ENCODE measurements at places on chromosomes 16 and 17.

DNA sequence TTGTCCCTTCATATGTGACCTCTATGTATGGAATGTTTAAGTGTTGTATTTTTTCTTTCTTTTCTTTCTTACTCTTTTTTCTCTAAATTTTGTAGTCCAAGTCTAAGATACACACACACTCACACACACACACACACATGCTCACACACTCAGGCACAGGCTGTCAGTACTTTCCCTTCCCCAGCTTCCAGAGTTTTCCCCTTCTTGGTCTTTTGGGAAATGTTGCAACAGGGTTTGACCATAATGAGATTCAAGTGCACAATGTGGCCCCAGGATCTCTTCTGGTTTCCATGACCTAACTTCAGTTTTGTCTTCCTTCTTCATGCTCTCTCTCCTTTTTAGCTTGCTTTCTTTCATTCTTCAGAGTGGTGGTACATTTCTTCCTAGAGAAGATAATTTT lies 289.8 kb upstream of the FOXF1 start:
- DNase-seq = no peak

DNA sequence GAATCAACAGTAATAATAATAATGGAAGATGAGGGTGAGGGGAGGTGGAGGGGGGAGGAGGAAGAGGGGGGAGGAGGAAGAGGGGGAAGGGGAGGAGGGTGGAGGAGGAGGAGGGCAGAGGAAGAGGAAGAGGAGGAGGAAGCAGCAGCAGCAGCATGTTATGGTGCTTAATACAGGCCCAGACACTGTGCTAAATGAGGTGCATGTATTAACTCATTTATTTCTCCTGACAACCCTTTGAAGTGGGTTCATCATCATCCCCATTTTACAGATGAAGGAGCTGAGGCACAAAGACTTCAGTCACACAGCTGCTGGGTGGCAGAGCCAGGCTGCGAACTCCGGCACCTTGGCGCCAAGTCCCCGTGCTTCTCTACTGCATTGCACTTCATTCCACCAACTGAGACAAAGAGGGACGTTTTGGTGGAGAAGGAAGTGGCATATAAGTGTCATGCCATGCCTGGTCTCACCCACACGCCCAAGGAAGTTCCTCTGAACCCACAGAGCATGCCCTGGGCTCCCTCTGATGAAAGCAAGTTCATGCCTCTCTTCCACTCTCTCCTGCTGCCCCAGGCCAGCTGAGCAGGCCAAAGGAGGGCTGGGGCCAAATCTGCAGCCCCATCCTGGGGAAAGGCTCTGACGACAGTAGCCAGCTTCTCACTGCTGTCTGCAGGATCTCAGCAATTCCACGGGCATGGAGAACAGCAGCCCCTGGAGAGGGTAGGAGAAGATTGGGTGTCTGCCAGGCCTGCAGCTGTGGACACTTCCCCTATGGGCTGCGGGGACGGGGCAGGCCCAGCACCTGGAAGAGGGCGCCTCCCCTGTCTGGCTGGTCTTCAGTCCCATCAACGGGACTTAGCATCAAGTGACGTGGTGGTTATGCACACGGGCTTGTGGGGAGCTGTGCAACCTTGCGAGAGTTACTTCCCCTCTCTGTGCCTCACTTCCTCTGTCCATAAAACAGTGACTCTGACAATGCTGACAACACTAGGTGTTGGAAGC lies 21.8 kb downstream of the XYLT1 start:
- DNase-seq = no peak

DNA sequence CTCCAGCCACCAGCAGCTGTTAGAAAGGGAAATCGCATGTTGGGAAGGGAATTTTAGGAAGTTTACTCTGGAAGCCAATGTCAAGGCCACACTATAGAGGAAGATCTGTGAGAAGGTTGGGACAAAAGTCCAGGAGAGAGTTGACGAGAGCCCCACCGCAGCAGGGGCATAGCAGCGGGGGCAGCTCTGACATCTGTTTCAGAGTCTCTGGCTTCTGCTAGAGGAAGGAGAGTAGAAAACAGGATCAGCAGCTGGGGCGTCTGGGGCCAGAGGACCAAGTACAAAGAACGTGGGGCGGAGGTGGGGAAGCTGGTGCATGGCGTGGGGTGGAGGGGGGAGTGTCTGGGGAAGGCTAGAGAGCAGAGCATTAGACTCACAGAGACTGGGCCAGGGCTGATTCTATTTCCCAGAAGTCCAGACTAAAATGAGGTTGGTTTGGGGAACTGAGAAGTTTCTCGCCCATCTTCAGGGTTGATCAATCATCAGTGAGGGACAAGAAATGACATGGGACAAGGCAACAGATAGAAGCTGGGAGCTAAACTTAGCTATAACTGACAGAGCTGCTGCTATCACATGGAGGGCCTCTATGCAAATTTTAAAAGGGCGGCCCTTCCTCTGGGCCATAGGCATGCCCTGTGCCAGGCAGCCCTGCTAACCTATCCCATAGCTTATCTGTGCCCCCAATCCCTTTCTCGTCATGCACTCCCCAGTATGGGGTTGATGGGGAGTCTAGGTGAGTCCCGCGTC lies 1.2 kb downstream of the RABEP2 start:
- DNase-seq = peak; percentile 51

DNA sequence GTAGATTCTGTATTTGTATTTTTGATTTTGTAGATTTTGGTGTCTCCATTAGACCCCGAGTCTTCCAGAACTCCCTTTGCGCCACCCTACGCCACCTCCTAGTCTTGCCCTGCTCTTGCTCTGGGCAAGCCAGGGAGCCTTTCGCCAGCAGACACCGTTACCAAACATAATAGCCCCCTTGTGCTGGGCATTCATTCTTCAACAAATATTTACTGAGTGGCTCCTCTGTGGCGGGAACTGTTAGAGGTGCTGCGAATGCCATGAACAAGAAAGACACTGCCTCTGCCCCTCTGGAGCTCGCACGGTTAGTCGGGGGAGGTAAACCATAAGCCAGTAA lies 841 bp upstream of the GPT2 start:
- DNase-seq = no peak

DNA sequence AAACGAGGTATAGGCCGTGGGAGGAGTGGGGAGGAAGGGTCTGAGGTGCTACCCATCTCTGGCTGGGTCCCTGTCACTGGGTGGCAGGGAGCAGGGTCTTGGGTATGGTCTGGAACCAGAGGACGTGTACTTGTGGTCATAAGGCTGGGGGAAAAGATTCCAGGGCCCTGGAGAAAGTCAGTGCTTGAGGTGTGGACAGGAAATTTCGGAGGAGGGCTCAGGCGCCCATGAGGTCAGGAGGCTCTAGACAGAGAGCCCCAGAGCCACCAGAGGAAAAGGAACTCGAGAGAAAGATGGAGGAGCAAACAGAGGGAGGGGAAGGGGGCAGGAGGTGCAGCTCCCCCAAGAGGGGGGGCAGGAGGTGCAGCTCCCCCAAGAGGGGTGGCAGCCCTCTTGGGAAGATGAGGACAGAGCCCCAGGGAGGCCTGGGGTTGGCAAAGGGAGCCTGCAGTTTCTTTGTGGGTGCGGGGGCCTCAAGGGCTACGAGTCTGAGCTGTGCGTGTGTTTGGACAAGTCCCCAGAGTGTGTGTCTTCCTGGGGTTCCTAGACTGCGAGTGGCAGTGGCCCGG lies 683 bp upstream of the SLC7A6 start:
- no peak for DNase-seq

DNA sequence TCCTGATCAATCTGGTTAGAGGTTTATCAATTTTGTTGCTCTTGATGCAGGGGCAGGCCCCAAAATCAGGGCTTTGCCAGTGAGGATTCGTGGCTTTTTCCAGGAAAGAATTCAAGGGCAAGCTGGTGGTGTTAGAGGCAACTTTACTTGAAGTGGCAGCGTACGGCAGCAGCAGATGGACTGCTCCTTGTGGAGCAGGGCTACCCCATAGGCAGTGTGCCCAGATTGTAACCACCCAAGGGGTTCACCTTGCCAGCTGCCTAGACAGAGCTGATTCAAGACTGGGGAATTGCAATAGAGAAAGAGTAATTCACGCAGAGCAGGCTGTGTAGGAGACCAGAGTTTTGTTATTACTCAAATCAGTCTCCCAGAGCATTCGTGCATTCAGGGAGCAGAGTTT lies 16.7 kb downstream of the DRC7 start:
- no peak for DNase-seq

- peak; percentile 83 for DNase-seq
Measured at GRCh38 chr17:78588258-78589030, 11.2 kb upstream of the DNAH17 start.

DNA sequence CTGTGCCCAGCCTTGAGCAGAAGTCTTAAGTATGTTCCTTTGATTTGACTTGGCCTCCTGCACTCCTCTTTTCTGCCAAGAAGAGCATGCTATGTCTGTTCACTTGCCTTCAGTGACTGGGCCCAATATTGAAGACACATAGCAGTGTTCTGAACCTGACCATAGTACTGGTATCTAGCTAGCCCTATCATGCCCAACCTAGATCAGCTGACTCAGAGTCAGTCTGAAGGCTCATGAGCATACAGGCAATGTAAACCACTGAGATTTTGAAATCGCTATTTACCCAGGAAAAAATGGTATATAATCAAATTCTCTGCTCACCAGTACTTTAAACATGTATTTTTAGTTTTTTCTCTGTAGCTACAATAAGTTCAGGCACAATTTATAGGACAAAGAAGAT lies 129.4 kb downstream of the TANC2 start:
- no peak for DNase-seq

DNA sequence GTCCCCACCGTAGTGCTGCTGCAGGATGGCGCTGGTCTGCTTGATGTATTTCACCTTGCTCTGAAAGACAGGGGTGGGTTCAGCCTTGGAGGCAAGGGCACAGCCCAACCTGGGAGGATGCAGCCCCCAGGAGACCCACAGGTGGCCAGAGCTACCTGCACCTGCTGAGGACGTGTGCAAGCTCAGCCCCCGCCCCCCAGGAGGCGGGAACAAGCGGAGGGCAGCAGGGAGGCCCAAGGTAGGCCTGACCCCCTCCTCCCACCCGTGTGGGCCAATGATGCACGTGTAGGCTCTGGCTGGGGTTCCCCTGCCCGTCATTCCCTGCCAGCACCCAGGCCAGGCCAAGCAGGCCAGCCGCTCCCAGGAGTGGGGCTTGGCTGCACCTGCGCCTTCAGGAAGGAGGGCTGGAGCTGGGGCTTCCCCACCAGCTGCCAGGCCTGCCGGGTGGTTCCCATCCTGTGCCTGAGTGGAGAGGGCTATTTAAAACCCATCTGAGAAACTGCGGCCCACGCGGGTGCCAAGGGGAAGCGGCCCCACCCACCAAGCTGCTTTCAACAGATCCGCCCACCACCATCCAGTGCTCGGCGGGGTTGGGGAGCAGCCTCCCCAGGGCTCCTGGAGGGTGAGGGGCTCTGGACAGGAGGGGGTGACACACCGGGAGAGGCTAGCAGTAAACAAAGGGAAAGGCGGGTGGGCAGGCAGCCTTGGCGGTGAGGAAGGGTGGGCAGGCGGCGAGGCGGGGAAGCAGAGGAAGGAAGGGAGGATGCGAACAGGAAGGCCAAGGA lies 3.8 kb downstream of the NTHL1 start:
- DNase-seq = no peak

DNA sequence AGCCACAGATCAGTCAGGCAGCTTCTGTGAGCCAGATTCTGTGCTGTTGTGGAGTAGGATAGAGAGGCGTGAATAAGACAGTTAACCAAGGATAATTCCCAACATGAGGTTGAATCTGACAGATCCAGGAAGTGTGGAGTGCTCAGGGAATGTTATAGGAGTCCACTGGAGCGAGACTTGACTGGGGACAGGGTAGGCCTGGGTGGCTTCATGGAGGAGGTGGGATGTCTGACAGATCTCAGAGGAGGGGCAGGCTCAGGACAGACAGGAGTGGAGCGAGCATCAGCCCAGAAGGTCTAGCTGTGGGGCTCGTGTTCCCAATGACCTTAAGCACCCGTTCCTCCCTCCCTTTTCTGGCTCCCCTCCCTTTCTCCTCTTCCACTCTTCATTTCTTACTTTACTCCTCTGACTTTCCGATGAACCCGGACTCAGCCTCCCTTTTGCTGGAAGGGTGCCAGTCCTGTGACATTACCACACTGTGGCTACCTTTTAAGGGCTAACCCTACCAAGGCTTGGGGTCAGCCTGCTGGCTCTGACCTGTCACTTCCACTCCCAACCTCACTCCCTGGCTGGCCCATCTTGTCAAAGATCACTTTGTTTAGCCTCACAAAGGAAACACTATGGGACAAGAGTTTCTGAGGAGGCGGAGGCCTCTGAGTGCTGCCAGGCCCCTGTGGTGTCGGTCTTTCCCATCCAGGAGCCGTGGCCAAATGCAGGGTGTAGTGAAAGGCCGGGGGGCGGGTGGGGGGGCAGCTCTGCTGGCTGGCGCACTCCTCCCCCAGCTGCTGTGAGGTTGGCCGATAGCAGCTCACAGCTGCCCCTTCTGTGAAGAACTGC lies 28.5 kb upstream of the EFCAB13 start:
- DNase-seq = no peak

GRCh38 chr17:82042649-82043048 lies 5.2 kb upstream of the DCXR start:
- DNase-seq = no peak

GRCh38 chr16:27879601-27880247 lies 183.8 kb downstream of the GSG1L start:
- no peak for DNase-seq

DNA sequence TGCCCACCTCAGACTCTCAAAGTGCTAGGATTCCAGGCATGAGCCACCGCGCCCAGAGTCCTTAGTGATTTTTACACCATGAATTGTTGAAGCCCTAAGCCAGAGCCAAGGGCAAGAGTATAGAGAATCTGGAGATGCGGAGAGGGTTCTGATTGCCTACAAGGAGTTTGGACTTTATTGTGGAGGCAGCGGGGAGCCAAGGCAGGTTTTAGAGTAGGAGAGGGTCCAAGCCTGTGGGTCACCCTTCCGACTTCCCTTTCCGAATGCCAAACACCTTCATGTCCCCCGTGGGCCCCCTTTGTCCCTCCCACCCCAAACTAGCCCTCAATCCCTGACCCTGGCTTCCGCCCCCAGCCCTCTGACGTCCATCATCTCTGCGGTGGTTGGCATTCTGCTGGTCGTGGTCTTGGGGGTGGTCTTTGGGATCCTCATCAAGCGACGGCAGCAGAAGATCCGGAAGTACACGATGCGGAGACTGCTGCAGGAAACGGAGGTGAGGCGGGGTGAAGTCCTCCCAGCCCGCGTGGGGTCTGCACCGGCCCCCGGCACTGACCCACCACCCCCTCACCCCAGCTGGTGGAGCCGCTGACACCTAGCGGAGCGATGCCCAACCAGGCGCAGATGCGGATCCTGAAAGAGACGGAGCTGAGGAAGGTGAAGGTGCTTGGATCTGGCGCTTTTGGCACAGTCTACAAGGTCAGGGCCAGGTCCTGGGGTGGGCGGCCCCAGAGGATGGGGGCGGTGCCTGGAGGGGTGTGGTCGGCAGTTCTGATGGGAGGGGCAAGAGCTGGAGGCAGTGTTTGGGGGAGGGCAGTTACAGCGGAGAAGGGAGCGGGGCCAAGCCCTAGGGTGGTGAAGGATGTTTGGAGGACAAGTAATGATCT lies 7.1 kb downstream of the MIEN1 start:
- no peak for DNase-seq

GRCh38 chr16:85202051-85202601 lies 89.9 kb upstream of the CIBAR2 start:
- DNase-seq = no peak

DNA sequence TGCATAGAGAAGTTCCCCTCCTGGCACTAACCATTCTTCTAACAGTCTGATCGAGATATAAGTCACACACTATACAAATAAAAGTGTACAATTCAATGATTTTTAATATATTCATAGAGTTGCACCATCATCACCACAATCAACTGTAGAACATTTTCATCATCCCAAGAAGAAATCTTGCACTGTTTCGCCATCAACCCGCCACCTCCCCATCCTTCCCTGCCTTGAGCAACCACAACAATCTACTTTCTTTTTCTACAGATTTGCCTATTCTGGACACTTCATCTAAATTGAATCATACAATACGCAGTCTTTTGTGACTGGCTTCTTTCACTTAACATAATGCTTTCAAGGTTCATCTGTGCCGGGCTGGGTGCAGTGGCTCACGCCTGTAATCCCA lies 33.0 kb upstream of the GUCY2D start:
- no peak for DNase-seq

Data from islet precursor cell (in vitro differentiated cells).